ENCODE measurements at places on chromosomes 11 and 22.

- peak; percentile 50 for DNase-seq
These were observed 390.0 kb downstream of the NTM start for GRCh38 chr11:131760091-131761061.

- DNase-seq = no peak
These were observed 19.7 kb downstream of the P2RX3 start for GRCh38 chr11:57357856-57358255.

GRCh38 chr11:20353829-20354434 lies 9.6 kb upstream of the HTATIP2 start:
- peak; percentile 56 for DNase-seq

DNA sequence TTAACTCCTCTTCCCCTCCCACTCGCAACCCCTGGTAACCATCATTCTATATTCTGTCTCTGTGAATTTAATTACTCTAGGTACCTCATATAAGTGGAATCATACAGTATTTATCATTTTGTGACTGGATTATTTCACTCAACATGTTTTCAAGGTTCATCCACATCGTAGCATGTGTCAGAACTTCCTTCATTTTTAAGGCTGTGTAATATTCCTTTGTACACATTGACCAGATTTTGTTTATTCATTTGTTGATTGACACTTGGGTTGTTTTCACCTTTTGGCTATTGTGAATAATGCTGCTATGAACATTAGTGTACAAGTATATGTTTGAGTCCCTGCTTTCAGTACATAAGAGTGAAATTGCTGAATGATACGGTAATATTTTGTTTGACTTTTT lies 2.7 kb upstream of the GNB1L start:
- DNase-seq = no peak

- DNase-seq = no peak
These were observed 69.1 kb upstream of the PPARA start for GRCh38 chr22:46081036-46081830.

- DNase-seq = peak; percentile 67
These were observed 1.0 kb downstream of the PIM3 start for GRCh38 chr22:49961601-49962011.

DNA sequence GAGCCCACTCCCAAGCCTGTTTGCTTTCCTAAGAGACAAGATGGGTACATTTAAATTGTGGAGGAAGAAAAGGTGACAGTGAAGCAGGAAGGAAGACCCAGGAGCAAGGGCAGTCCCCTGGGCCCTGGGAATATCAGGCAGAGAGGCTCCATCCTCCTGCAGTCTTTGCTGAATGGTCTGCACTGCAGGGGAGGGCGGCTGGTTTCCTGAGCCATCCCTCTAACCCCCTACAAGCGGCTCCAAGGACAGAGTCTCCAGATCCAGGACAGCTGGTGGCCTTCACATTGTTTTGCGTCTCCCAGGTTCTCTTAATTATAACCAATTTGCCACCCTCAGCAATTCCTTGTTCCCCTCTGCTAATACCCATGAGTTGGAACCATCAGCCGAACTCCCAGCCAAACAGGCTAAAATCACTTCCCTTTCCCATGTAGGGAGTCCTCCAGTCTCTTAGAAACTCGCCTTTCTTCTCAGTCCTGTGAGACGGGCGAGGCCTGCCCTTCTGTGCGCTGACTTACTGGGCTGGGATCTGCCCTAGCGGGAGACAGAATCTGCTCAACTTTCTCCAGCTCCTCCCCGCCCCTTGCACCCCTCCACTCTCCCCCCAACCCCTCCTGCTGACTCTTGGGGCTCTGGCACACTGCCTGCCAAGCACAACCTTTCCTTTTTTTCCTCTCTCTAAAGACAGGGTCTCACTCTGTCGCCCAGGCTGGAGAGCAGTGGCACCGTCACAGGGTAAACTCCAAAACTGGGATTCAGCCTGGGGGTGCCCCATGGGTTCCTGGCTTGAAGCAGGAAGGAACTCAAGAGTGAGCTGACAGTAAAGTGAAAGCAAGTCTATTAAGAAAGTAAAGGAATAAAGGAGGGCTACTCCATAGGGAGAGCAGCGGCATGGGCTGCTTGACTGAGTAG lies 53.4 kb upstream of the EMID1 start:
- DNase-seq = peak; percentile 67

DNA sequence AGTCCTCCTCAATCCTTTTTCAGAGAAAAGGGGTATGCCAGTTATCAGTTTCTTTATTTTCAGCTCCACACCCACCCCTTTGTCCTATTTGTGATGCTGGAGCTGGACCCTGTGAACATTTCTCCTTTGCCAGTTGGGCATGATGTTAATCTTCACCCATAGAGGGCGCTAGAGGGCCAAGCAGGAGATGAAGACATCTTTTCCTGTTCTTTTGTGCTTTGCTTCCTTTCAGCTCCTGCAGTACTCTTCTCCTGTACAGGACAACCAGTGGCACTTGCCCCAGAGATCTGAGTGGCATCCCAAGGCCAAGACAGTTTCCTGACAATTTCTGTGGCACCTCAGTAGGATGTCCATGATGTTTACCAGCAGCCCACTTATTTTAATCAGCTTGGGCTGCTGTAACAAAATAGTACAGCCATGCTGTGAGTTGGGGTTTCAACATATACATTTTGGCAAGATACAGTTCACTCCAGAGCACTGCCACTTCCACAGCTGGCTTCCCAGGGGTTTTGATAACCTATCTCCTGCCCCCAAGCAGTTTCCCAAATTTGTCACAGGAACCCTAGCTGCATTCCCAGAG lies 4.6 kb downstream of the SAA2 start:
- peak; percentile 43 for DNase-seq

- no peak for DNase-seq
These were observed 121.1 kb upstream of the GUCY1A2 start for GRCh38 chr11:107139396-107139795.

- DNase-seq = peak; percentile 28
These were observed 9.5 kb downstream of the SNAP29 start for GRCh38 chr22:20868025-20868962.

DNA sequence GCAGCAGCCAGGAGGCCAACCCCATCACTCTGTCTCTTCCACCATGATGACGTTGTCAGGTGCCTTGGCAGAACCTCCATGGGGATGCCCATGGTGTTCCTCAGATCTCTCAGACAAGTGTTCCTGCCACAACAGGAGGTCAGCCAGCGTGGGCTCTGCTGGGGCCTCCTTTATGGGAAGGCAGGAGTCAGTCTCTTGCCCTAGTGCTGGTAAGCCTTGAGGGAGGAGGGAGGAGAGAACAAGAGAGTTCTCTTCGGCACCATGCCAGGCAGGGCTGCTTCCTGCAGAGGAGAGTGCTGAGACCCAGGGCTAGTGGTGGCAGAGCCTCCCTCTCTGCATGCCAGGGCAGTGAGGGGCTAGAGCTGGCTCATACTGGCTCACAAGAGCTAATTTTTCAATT lies 32.5 kb downstream of the GNAZ start:
- no peak for DNase-seq

DNA sequence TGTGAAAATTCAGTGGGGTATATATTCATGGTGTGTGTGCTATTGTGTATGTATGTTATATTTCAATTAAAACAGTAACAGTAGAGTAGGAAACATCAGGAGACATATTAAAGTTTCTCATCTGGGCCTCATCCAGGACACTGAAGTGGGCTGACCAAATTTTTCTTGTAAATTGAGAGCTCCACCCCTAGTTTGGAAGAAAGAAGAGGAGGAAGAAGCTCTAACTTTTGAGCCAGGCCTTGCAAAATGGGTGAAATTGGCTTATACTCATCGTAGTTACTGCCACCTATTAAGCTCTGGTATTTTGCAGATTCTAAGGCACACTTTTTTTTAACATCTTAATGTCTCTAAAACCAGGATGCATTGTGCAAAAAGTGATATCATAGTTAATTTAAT lies 33.7 kb downstream of the TSPAN18 start:
- no peak for DNase-seq

DNA sequence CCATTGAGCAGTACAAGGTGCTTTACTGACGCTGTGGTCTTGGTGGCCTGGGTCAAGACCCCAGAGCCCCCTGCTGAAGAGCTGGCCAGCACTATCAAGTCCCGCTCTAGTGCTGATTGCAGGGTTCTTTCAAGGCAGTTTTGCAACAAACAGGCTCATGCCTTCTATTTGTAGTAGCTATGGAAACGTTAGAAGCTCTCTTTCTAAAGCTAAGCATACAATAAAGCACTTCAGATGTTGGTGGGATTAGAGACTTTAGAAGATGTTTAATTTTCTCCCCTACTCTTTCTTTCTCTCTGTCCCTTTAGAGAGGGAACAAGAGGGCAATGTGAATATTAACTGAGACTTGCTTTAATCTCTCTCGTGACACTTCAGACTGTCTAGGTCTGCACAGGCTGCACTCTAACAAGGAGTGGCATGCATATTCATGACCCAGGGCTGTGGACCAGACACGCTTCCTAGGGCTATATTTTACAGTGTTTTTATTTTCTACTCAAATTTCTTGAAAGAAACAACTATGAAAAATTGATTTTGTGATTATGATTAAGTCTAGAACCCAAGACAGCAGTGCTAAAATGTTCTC lies 138.6 kb downstream of the WNT7B start:
- no peak for DNase-seq

DNA sequence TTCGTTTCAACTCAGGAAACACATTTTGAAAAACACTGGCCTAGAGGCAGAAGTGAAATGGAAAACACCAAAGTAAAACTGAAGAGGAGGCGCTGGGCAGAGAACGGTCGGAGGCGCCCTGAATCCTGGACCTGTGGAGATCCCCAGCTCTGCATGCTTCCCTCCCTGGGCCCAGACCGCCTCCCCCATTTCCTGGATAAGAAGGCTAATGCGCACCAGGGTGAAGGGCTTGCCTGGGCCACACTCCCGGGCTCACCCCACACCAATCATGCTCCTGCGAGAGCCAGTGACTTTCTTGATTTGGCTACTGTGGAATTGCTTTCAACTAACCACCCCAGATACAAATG lies 167.1 kb downstream of the CRYBB2 start:
- no peak for DNase-seq

- DNase-seq = no peak
These were observed 16.2 kb downstream of the API5 start for GRCh38 chr11:43327987-43328386.

All from retina (tissue), 1 donor.